ENCODE measurements at places on chromosomes 7 and 10. TPM values are rescaled to one million over a fixed set of nuclear protein-coding genes. Genes with fewer than 3 reads are reported as not detected.

The JAZF1 gene
- 5.5 TPM for total RNA-seq

The GNA12 gene
- 57.1 TPM for total RNA-seq

The ANKRD1 gene
- 5.2 TPM for total RNA-seq

The JMJD1C gene
- 112 TPM for total RNA-seq

The SPDYE1 gene
- not detected for total RNA-seq

GRCh38 chr7:123787220-123788007 lies 38.6 kb upstream of the WASL start:
- DNase-seq, result no peak

GRCh38 chr7:131600085-131600881 lies 43.9 kb upstream of the PODXL start:
- no peak for DNase-seq

DNA sequence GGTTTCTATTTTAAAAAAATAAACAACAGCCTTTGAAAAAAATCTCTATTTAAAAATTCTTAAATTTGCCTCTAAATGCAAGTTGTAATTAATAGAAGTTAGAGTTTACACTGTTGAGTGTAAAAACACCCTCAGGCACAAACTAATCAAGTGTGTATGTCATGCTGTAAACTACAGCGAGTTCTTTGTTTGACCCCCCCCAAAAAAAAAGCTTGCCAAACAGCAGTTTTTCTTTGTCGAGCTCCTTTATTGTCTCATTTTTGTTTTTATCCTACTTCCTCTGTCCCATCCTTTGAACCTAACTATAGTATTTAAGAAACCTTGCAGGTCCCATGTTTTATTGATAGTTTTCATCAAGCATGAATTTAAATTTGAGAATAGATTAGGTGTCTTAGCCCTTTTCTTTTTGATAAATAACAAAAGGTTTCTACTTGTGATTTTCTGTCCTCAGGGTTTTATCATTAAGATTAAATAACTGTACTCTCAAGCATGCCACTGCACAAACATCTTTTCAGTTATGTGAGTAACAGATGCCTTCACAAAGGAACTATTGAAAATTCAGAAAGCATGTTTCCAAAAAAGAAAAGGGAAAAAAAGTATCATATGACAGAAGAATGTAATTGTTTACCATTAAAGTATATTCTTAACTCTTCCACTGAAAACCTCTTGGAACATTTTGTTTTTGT lies 176.0 kb downstream of the ARID5B start:
- DNase-seq, result no peak

GRCh38 chr10:75293446-75293820 lies 57.7 kb upstream of the COMTD1 start:
- no peak for DNase-seq

DNA sequence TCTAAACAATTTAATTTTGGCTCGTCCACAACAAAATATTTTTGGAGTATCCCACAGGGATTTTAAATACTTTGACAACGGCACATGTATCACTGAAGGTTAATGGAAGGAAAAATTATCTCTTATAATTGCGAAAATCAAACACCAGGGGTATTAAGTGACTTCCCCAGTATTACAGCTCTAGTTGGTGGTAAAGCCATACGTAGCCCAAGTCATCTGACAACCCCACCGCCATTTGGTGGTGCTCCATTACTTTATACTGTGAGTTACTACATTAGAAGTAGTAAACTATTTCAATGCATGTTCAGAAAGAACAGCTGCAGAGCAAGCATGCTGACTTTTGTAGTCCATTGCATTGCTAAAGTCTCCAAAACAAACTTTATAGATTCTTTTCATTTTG lies 179.7 kb downstream of the HGF start:
- DNase-seq, result no peak

DNA sequence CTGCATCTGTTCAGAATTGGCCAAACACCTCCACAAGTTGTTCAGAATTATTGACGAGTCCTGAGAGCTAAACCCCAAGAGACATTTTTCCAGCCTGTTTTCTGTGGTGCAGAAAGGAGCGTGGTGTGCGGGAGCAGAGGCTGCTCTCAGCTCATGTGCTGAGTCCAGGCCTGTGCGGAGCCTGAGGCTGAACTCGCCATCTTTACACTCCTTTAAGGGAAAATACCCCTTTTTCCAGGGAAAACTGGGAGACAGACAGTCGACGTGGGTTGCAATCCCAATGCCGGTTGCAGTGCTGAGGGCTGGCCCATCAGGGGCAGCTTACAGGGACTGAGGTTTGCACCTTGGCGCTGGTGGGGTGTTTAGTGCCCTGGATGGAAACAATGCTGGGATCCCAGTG lies 112.2 kb downstream of the ADARB2 start:
- no peak for DNase-seq

DNA sequence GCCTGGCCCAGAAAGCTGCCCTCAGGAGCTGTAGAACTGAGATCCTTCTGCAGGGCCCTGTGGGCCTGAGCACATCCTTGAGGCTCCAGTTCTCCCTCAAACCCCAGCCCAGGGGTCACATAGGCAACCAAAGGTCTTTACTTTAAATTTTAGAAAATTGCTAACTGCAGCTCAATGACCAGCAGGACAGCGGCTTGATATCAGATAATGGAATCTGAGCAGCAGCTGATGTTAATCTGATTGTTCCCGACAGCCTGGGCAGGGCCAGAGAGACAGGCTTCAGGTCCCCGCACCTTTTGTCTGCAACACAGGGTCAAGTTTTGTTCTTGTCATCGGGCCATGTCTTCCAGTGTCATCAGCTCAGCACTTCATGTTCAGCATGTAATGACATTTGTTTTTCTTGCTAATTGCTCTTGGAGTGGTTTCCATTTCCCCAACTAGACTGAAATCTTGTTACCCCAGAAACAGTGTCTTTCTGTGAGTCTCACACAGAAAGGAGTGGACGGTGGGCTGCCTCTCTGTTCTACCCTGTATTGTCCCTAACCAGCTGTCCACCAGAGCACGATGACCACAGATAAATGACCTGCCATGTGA lies 91.0 kb downstream of the PAXIP1 start:
- no peak for DNase-seq

DNA sequence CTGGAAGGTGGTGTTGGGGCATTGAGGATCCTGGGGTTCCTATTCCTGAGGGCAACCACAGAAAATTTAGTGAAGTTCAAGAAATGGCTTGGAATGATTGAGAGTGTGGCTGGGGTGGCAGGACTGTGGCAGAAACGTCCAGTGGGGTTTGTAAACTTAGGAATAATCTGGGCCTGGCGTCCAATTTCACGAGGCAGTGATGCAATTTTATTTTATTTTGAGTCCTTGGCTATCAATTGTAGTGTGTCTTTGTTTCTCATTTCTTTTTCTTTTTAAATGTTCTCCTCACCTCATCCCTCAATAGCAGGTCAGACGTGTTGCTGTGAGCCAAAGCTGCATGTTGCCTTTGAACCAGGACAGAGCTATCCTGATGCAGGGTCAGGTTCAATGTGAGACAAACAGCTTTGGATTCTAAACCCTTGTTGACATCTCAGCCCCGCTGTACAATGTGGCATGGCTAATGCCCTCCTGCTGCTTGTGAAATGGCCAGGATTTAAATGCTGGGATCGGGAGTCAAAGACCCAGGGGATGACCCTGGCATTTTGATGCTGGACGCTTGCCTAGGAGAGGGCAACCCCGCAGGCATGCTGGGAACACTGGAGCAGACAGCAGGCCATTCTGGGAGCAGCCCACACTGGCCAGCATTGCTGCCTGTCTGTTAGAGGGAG lies 64.8 kb downstream of the RBM20 start:
- no peak for DNase-seq

GRCh38 chr7:117972606-117973005 lies 99.4 kb upstream of the CTTNBP2 start:
- DNase-seq, result no peak

Measured in mesothelial cell of epicardium (in vitro differentiated cells).